ENCODE measurements at places on chromosomes 7 and 10. TPM values are rescaled to one million over a fixed set of nuclear protein-coding genes. Genes with fewer than 3 reads are reported as not detected.

GRCh38 chr7:158834878-158835784 is 5.8 kb upstream of the ESYT2 start:
- H3K27me3 ChIP-seq: no peaks in the 10 kb centered on the region
- no peaks in the 10 kb centered on the region for H3K36me3 ChIP-seq
- H3K4me1 ChIP-seq: peaks cover 9% of the 10 kb centered on the region
- no peak for DNase-seq

GRCh38 chr7:35624299-35625186 is 70.4 kb downstream of the HERPUD2 start:
- no peaks in the 10 kb centered on the region for H3K27me3 ChIP-seq
- no peak overlapping the region for H3K4me3 ChIP-seq
- no peak for DNase-seq
- peaks cover 5% of the 10 kb centered on the region for H3K36me3 ChIP-seq
- H3K27ac ChIP-seq: no peak overlapping the region

GRCh38 chr10:130254662-130255061 is 118.5 kb downstream of the GLRX3 start:
- H3K27ac ChIP-seq: no peak overlapping the region
- no peaks in the 10 kb centered on the region for H3K4me1 ChIP-seq
- H3K27me3 ChIP-seq: no peaks in the 10 kb centered on the region
- no peak overlapping the region for H3K4me3 ChIP-seq
- H3K36me3 ChIP-seq: no peaks in the 10 kb centered on the region

- no peak for DNase-seq
- H3K4me3 ChIP-seq: no peak overlapping the region
- no peak overlapping the region for H3K27ac ChIP-seq
- H3K36me3 ChIP-seq: no peaks in the 10 kb centered on the region
- no peaks in the 10 kb centered on the region for H3K4me1 ChIP-seq
- H3K27me3 ChIP-seq: no peaks in the 10 kb centered on the region
Measured at GRCh38 chr10:59098831-59099452, 77.5 kb upstream of the PHYHIPL start.

GRCh38 chr10:29615195-29615594 is 19.6 kb downstream of the SVIL start:
- H3K27me3 ChIP-seq: no peaks in the 10 kb centered on the region
- no peak overlapping the region for H3K4me3 ChIP-seq
- H3K4me1 ChIP-seq: peaks cover 4% of the 10 kb centered on the region
- no peaks in the 10 kb centered on the region for H3K36me3 ChIP-seq
- DNase-seq: no peak

DNA sequence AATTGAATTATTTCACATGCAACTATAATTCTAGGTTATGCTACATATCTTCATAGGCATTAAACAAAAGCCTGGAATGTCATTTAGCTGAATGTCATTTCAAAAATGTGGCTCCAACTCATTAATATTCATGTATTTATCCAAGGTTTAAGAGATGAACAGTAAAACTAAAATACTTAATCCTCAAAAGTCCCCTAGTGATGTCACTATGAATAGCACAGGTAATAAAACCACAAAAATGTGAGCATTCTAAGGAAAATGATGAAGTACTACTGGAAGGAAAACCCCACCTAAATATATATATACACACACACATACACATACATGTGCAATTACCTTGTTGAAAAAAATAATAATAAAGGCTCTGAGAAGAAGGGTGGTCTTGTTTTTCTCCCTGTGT is 154.4 kb upstream of the ASAH2 start:
- peaks cover 4% of the 10 kb centered on the region for H3K4me1 ChIP-seq
- H3K27ac ChIP-seq: no peak overlapping the region
- no peak overlapping the region for H3K4me3 ChIP-seq
- no peak for DNase-seq

- no peak overlapping the region for H3K4me3 ChIP-seq
- no peaks in the 10 kb centered on the region for H3K27me3 ChIP-seq
- H3K4me1 ChIP-seq: no peaks in the 10 kb centered on the region
- H3K36me3 ChIP-seq: no peaks in the 10 kb centered on the region
- no peak for DNase-seq
- no peak overlapping the region for H3K27ac ChIP-seq
Measured at GRCh38 chr7:137331378-137331777, 12.2 kb downstream of the PTN start.

DNA sequence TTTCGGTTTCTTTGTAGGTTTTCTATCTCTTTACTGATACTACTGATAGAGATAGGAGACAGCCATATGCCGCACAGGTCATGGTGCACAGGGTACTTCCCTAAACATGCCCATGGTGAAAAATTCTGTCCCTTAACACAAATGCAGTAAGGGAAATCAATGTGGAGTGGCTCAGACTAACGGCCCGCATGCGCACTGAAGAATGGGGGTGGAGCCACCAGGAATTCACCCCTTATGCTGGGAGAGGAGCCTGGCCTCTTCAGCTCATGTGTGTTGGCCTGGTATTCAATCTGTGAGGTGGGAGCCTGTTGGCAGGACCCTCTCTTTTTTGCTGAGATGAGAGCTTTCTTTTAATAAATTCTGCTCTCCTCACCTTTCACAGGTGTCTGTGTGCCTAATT is 8.4 kb upstream of the URGCP start:
- H3K27ac ChIP-seq: no peak overlapping the region
- no peaks in the 10 kb centered on the region for H3K4me1 ChIP-seq
- H3K4me3 ChIP-seq: no peak overlapping the region
- no peak for DNase-seq

HACD1 gene
- total RNA-seq: 26.5 TPM

ZNF804B gene
- total RNA-seq: not detected

CHN2 gene
- total RNA-seq: 11.9 TPM

LRRC61 gene
- total RNA-seq: 17.5 TPM
